ENCODE measurements at places on chromosomes 12 and 14.

GRCh38 chr12:54020591-54021405, 7.4 kb upstream of the HOXC6 start:
- no peak for DNase-seq

DNA sequence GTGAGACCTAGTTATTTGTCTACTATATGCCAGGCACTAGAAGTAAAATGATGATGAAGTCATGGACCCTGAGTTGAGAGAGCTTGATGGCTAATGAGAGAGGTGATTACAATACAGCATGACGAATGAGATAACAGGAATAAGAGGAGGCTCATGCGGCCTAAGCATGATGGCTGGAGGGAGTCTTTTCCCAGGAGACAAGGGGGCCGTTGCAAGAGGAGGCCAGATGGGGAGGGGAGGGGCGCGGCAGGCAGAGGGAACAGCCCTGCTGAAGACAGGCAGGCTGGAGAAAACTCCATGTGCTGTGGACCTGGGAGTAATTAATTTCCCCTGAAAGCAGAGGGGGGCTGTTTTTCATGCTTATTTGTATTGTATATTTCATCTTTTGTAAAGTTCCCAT, 144.7 kb upstream of the RFLNA start:
- no peak for DNase-seq

GRCh38 chr12:124573839-124574786, 6.7 kb upstream of the NCOR2 start:
- no peak for DNase-seq

DNA sequence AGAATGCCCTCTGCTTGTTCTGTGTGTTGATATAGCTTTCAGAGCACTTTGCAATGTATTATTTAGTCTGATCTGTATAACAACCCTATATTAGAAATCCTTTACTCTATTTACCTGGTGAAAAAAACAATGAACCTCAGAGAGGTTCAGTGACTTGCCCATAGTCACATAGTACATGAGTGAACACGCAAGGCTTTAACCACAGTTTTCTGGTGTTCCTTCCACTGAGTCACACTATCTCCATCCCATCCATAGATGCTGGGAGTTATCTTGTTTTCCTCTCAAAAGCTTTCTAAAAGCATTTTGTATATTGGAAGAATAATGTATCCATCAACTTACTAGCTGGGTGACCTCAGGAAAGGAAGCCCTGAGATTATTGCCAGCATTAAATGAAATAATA, 104.5 kb downstream of the NT5DC3 start:
- no peak for DNase-seq

- no peak for DNase-seq
Measured at GRCh38 chr12:5756338-5756842, 188.7 kb downstream of the ANO2 start.

- no peak for DNase-seq
Measured at GRCh38 chr12:100851637-100852036, 57.1 kb downstream of the ANO4 start.

GRCh38 chr12:102169922-102170621, 27.6 kb downstream of the PMCH start:
- DNase-seq = no peak

- no peak for DNase-seq
Measured at GRCh38 chr12:89038831-89039512, 313.3 kb downstream of the DUSP6 start.

DNA sequence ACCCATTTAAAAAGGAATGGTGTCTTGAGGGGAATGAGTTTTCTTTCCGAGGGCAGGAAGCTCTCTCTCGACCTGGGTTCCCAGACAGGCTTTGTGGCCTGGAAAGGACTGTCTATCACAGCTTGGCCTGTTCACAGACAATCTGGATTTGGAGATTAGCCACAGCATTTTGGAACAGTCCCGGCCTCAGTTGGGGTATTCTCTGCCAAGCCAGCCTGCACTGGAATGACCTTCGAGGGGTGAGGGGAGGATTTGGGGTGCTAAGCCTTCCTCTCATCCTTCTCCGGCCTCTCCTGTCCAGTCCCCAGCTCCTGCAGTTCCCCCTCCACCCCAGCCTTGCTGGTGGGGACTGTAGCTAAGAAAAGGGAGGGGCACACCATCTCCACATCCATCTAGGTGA, 13.0 kb downstream of the TBX5 start:
- DNase-seq = no peak

GRCh38 chr12:10190558-10191388, 11.9 kb downstream of the TMEM52B start:
- DNase-seq = peak; percentile 28

DNA sequence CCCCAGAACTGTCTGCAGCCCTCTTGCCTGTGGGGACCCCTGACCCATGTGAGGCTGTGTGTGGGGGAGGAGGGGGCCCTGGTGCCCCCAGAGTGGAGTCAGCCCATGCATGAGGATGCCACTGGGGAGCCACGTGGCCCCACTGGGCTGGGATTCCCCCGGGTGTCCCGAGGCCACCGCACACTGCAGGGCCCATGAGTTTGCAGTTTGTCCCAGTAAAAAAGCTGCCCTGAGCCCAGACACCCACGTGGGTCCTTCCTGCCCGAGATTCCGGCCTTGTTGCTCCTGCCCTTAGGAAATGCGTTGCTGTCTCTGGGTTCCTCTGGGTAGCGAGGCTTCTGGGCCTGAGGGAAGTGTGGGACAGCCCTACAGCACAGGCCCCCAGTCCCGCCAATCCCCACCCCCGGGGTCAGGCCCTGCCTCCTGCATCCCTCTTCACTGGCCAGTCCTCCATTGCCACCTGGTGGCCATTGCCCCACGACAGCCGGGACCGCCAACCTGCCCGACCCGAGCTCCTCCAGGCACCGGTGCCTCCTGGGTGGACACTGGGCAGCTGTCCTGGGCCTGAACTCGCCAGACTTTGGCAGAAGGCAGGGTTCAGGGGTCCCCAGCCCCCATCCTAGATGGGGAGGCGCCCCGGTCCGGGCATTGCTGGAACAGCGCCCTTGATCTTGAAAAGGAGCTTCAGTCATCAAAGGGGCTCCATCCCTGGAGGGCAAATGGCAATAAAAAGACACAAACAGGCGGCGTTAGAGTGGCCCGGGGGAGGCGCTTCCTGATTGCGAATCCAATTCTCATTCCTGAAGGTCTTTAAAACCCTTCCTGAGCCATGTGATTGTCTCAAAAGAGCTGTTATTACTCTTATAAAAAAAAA, 15.6 kb upstream of the C14orf180 start:
- peak; percentile 22 for DNase-seq

DNA sequence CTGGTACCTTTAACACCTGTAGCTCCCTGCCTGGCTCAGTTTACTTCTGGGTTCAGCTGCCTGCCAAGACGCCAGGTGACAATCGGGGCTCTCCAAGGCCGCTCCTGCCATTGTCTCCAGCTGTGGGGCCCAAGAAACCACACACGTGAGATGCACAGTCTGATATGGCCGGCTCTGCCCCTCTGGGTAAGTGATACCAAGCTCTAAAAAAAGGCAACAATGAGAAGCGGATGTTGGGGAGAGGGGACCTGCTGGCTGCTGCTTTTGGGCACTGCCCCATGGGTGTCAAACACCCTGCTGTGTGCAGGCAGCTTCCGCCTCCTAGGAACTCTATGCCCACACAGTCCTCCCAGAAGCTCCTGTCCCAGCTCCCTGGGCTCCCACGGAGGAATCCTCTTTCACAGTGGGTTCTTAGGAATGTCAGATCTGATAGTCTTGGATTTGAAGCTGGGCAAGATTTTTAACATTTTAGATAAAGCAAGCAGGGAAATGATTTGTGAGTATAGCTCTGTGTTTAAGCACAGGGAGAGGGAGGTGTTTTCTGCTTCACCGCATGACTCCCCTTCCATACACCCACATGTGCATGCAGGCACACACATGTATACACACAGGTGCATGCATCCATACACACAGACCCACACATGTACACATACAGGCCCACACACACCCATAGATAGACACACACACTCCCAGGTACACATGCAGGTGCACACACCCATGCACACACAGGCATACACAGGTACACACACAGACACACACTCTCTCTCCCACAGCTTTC, 1135.8 kb downstream of the BCL11B start:
- DNase-seq = no peak

DNA sequence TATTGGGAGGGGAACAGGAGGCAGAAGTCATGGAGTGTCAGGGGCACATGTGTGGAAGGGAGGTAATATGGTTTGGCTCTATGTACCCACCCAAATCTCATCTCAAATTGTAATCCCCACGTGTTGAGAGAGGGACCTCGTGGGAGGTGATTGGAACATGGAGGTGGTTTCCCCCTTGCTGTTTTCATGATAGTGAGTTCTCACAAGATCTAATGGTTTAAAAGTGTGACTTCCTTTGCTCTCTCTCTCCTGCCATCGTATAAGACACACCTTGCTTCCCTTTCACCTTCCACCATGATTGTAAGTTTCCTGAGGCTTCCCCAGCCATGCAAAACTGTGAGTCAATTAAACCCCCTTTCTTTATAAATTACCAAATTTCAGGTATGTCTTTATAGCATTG, 41.6 kb upstream of the CDK17 start:
- no peak for DNase-seq

DNA sequence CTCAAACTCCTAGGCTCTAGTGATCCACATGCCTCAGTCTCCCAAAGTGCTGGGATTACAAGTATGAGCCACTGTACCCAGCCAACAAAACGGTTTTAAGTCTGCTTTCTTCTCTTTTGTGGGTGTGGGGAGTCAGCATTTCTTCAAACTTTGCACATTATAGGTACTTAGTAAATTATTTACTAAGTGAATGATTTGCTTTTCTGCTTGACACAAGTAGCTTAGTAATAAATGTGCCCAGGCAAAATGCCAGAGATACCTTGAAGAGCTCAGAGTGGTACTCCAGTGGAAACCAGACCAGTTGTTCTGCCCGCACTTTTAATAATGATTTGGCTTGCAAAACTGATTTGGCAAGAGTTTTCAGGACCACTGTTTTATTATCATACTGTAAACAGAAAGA, 15.0 kb downstream of the DEPDC4 start:
- no peak for DNase-seq

DNA sequence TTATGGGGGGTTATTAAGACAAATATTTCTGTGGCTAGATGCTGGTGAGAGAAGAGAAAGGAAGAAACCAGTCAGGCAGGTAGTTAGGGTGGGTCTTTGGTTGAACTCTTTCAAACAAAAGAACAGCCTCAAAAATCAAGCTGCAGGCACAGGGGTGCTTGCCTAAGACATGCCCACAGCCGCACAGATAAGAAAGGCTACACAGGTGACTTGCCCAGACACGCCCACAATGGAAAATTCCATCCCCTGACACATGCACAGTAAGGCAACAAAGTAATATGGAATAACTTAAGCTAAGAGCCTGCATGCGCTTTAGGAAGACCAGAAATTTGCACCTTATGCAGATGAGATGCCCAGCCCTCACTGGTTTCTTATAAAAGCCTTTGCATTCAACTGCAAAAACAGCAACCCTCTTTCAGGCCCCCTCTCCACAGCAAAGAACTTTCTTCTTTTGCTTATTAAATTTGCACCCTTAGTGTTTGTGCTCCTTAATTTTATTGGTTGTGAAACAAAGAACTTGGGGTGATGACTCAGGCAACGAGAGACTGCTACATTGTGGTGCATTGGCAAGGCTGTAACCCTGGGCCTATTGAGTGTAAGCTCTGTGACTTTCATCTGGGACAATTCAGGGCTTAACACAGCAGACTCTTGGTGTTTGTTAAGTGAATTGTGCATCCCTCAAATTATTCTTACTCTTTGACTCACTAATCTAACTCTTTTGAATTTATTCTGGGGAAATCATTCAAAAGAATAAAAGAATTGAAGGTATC, 149.4 kb downstream of the RPAP3 start:
- DNase-seq = no peak

DNA sequence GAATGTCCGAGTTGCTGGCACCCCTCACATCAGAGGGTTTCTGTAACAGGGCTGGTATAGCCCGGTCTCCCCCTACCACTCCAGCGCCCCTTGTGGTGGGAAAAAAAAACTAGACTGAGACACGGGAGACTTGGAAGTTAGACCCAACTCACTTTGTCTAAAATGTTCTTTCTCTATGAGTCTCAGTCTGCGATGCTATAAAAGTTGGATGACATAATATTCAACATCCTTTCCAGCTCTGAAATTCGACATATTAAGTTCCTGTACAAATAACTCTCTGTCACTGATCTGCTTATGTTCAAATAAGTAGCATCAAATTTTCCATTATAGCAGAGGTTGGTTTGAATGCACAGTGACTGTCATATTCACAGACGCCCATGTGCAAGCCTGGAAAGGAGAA, 25.7 kb upstream of the TC2N start:
- no peak for DNase-seq

DNA sequence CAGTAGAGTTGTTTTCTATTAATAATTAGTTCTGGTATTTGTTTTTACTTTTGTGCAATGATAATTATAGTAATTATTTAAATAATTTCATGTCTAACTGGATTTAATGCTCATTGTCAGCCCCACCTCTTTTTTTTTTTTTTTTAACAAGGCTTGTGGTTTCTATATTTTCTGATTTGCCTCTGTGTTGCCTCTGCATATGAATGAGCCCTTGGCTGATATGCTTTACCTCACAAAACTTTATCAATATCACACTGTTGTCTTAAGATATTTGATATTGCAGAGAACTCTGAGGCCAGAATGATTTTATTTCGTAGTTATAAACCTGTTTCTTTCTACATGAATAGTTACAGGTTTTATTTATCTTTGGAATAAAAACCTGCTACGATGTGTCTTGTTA, 116.2 kb upstream of the ATP2B1 start:
- DNase-seq = no peak

- DNase-seq = no peak
Measured at GRCh38 chr14:100239211-100239839, 381 bp downstream of the YY1 start.

DNA sequence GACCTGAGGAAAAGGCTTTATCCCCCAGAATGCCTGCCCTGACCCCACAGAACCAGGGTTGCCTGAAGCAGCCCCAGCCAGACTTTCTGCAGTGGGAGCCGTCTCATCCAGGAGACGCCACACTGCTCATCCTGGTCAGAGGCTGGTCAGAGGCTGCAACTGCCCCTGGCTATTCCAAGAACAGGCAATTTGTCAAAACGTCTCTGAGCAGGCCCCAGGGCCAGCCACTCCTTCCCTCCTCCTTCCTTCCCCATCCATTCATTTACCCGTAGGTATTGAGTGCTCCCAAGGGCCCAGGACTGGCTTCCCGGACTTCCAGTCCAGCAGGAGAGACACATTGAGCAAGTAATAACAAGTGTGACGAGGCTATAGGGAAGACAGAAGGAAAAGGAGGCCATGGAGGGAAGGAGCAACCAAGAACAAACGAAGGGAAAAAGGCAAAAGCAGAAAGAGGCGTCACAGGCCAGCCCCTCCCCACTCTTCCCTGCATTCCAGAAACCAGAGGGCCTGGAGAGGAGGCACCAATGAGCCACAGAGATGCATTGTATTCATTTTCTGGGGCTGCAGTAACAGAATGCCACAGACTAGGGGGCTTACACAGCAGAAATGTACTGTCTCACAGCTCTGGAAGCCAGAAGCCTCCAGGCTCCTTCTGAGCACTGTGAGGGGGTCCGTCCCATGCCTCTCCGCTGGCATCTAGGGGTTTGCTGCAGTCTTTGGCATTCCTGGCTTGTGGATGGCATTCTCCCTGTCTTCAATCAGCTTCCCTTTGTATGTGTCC, 21.0 kb upstream of the CD9 start:
- DNase-seq = no peak
